ENCODE measurements at places on chromosomes 12 and 14.
A peak's percentile ranks its signal among the peaks of the same experiment; 100 is the strongest.

DNA sequence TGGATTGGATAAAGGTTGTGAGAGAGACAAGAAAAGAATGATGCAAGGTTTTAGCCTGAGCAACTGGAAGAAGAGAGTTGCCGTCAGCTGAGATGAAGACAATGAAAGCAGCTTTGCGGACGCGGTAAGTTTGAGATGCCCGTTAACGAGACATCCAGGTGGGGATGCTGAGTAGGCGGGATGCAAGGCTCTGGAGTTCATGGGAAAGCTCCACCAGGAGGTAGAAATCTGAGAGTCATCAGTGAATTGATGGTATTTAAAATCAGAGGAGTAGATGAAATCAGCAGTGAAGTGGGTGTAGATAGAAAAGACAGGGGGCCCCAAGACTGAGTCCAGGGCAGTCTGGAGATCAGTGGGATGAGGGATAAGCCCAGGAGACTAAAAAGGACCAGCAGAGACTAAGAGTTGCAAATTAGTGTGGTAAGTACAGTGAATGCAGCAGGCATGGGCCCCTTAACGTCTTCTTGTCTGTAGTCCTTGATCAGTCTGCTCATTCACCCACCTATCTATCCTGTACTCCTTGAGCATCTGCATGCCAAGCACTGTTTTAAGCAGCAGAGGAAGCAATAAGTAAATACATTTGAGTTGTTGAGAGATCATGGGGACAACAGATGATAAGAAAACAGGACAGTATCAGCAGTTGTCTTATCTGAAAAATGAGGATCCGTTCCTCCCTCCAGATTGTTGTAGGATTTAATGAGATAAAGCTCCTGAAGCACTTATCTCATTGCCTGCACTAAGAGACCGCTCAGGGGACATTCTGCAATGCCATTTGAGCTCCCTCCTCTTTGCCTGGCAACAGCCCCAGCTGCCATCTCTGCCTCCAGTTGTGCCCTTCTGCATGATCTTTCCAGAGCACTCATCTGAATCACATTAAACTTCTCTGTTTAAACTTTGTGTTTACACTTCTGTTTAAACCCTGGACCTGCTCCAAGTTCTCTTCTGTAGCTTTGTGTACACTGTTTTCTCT is 91.5 kb downstream of the APAF1 start:
- no peak for DNase-seq

DNA sequence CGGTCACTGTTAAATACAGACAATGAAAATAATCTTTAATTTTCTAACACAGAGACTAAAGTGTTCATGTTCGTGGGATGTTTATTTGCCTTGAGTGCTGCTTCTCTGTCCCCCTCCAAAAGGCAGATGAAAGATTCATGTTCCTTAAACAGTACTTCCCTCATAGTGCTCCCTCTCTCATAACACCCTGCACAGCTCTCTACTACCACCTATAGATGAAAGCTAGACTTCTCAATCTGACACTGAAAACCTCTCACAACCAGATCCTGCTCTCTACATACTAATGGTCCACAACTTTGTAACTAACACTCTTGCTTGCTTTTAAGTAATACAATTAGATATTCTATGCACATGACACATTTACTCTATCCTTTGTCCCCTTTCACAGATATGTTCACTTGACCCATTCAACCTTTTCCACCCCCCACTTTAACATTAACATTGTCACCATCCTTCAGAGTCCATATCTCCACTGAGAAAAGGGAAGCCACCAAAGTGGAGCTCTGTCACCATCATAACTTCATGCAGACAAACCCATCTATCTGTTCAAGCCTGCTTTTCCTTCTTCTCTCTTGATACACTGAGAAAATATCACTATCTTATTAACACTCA is 266.4 kb upstream of the USP15 start:
- peak; percentile 11 for DNase-seq

GRCh38 chr12:94615260-94616181 is 34.8 kb downstream of the TMCC3 start:
- peak; percentile 26 for DNase-seq

DNA sequence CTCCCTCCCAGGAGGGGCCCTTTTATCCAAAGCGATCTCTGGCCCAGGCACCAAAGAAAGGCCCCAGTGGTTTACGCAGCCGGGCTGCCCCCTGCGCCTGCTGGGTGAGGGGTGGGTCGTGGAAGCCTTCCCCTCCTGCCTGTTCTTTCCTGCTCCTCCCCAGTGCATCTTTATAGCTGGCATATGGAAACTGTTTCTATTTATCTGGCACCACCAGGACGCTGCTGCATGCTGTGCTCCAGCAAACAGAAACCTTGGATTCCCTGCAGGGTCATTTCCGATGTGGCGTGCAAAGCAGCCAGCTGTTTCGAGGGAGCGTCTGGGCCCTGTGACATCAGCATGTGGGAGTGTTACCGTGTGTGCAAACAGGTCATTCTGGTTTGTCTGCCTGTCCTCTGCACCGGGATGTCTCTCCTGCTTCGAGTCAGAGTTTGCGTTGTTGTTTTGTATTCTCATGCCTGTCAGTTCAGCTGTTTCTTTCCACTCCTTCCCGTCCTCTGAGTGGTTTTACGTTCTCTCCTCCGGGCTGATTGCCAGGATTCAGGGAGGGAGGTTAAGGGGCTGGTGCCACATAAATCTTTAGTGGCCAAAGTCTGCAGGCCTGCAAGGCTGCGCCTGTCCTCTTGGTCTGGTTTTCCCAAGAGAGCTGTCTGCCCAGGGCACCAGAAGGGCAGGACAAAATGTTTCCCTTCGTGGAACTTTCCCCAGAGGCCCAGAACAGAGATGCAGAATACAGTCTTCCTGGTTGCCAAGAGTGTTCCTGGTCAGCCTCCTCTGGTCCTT is 24.6 kb downstream of the TPCN1 start:
- no peak for DNase-seq

DNA sequence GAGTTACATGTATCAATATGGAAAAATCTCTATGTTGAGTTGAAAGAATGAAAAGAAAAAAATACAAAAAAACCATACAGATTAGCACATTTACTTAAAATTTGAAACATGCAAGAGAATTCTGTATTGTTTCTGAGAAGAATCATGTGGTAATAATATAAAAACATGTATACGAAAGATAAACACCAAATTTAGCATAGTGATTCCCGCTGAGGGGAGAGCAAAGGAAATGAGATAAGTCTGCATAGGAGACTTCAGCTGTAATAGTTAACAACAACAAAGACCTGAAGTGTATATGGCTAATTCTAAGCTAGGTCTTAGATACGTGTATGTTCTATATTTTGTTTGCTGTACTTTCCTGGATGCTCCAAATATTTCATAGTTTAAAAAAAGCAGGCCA is 46.5 kb downstream of the FNTB start:
- no peak for DNase-seq

GRCh38 chr12:10030446-10030845 is at the start of gene CLEC9A:
Gene CLEC9A, plus strand, starts transcription at chr12:10030682. Its CDS starts 22,006 bp downstream, at chr12:10052688.
- DNase-seq, result no peak
